ENCODE measurements at places on chromosomes 13 and 19. TPM values are rescaled to one million over a fixed set of nuclear protein-coding genes. Genes with fewer than 3 reads are reported as not detected.

The CLEC4M gene
- total RNA-seq = not detected

The CEACAM5 gene
- total RNA-seq = 0.17 TPM

The POU2F2 gene
- 1.9 TPM for total RNA-seq

The CCDC61 gene
- total RNA-seq = 2.8 TPM
